ENCODE measurements at places on chromosomes 6 and 20.

- no peak for DNase-seq
These were observed 2.4 kb downstream of the LRRN4 start for GRCh38 chr20:6051505-6051904.

GRCh38 chr6:78400076-78400475 lies 467.3 kb upstream of the IRAK1BP1 start:
- no peak for DNase-seq

DNA sequence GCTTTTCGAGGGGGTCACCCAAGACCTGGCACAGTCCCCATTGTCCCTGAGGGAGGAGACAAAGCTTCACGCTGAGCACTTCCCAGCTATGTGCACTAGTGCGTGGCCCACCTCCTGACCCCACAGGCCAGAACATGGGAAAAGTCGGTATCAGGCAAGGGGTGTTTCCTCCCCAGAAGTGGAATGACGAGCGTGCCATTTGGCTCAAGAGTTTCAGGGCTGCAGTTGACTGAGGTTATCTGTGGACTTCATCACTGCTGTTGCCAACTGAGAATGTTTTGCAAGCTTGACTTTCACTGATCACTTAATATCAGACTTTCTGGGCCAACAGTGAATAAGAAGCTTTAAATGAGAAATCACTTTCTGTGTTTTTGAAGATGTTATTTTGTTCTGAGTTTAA lies 137.0 kb upstream of the AFDN start:
- DNase-seq, result no peak

DNA sequence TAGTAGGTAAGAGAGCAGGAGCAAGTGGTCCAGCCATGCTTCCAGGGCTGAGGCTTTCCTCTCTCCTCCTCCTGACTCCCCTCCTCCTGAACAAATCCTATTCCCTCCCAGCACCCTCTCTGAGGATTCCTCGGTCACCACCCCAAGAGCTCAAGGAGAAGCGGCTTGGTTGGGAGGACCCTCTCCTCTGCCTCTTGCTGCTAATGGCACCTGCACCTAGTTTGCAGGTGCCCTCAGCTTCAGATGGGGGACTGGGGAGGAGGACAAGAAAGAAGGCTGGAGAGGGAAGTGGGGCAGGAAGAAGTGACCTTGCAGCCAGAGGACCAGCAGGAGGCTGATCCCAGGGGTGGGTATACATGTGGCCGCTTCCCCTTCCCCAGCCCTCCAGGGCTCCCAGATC lies 17.5 kb downstream of the NCR2 start:
- DNase-seq, result no peak

GRCh38 chr6:125041740-125042459 lies 79.7 kb downstream of the RNF217 start:
- no peak for DNase-seq

DNA sequence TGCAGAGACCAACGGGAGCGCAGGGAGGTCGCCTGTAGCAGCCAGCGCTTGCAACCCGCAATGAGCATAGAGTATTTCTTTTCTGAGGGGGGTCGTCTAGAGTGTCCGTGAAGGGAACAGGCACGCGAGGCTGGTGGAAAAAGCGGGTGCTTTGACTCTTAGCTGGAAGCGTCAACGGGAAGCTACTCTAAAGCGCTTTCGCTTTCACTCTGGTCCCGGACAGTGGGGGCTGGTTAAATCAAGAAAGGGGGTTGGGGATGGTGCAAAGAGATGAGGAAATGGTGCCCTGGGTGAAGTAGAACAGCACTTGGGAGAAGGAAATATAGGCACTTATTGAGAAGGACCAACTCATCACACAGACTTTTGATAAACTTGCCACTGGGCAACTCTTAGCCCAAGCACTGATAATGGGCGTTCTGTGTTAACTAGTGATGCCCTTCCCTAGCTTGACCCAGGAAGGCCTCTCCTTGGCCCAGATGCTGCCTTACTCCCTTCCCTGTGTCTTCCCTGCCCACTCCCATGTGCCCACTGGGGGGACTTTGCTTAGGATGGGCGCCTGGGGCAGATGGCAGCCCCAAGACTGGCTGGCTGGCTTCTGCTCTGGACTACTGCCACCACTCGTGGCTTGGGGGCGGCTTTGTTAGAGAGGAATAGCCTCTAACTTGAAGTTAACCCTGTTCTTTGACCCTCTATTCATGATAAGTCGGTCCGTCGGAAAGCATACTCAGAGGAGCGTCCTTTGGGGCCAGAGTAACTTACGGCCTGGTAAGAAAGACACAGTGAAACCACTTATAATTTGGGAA lies 585 bp downstream of the PSMB9 start:
- DNase-seq, result no peak

DNA sequence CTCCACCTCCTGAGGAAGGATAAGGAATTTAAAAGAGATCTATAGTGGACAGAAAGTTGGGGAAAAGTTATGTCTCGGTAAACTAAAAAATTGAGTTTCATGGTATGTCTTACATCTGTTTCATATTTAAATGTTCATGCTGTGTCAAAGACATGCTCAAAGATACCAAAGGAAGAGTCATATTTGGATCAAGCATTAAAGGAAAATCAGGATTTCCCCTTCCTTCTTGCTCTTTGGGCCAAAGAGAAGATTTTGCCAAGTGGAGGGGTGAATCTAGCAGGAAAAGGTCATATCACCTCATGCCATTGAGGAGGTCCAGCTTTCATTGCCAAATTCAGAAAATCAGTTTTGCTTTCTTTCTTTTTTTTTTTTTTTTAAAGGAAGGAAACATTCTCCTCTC lies 192.4 kb downstream of the OGFRL1 start:
- no peak for DNase-seq

- no peak for DNase-seq
These were observed 36.0 kb upstream of the FOXA2 start for GRCh38 chr20:22620342-22620741.

GRCh38 chr20:10578607-10579006 lies 95.2 kb downstream of the JAG1 start:
- DNase-seq, result no peak

DNA sequence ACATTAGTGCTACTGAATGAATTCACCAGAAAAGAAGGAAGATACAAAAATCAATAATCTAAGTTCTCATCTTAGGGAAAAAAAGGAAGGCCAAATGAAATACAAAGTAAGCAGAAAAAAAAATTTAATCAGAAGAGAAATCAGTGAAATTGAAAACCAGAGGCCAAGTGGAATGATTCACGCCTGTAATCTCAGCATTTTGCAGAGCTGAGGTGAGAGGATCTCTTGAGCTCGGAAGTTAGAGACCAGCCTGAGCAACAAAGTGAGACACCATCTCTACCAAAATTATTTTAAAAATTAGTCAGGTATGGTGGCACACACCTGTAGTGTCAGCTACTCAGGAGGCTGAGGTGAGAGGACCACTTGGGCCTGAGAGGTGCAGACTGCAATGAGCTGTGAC lies 21.2 kb upstream of the ASF1A start:
- DNase-seq, result no peak

DNA sequence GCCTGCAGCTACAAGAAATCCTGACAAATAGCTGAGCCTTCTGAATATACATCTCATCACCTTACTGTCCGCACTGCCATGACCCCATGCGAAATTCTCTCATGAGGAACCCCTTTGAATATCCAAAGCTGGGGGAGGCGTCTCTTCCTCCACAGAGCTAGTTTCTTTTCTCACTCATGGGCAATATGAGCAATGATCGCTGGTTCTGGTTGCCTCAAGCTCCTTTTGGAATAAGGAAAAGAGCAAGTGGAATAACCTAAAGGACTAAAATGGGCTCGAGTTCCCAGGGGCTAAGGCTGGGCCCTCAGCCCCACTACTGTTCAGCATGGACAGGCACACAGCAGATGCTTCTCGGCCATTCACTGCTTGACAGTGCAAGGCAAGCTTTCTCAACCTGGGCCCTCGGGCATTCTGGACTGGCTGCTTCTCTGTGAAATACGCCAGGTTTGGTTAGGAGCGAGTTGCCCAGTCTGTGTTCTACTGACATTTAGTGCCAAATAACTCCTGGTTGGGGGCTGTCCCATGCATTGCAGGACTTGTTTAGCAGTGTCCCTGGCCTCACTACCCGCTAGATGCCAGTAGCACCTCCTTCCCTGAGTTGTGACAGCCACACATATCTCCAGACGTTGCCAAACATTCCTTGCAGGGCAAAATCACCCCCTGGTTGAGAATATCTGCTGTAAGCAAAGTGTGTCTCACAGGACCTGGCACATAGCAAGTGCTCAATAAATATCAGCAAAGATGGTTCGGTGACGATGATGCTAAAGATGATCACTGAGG lies 156.8 kb downstream of the CEBPB start:
- DNase-seq, result no peak

- DNase-seq, result no peak
These were observed 309.3 kb upstream of the SUPT3H start for GRCh38 chr6:45686841-45687569.

DNA sequence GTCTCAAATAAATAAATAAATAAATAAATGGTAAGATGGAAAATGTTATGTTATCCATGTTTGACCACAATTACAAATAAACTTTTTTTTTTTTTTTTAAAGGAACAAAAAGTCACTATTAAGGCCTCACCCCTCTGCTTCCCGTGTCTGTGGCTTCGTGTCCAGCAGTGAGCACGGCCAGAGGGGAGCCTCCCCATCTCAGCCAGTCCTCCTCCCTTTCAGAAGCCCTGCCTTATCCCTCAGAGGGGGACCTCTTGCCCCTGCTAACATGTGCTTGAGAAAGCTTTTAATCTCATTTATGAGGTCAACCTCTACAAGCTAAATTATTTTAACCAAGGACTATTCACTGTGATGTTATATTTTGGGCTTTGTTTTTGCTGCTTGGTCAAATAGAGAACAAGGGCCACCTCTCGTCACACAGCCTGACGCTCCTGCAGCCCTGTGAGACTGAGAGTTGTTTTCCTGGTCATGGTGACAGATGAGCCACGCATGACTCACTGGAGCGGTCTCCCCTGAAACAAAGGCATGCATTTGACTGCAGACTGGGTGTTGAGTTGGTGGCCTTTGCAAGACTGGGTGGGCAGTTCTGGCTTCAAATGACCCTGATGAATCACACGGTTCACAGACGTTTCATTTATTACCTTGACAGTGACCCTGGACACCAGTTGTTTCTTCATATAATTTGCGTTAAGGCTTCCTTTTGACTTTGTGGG lies 131.8 kb downstream of the TIAM2 start:
- DNase-seq, result no peak

All from DMS 273 treated with DMSO at 0.1 percent for 48 hours (cell line).